ENCODE measurements at places on chromosomes 1 and 21.

DNA sequence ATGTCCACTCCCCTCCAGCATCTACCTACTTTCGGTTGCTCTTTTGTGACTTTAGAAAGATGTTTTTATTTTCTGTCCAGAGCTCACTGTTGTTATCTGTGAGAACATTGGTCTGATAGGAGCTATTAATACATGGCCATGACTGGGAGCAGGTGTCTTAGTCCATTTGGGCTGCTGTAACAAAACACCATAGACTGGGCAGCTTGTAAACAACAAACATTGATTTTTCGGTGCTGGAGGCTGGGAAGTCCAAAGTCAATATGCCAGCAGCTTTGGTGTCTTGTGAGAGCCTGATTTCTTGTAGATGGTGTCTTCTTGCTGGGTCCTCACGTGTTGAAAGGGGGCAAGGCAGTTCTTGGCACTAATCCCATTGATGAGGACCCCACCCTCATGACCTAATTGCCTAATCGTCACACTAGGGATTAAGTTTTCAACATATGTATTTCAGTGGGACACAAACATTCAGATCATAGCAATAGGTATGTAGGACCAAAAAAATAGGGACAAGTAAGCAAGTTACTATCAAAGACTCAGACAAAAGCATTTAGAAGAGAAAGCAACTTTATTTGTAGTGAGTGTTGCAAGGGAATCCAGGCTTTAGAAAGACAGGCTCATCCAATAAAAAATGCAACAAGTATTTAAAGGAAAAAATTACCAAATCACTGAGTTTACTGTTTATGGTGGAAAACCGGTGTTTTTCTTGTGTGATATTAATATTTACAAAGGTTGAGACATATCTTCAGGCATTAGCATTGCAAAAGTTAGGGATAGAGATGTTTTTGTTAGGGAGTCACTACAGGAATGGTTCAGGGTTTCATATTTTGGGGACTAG, 55.2 kb upstream of the WDR26 start:
- no peak for DNase-seq

GRCh38 chr1:45552331-45552730, 1.7 kb downstream of the AKR1A1 start:
- DNase-seq, result no peak

- DNase-seq, result peak; percentile 20
These were observed 61.3 kb downstream of the NDUFS5 start for GRCh38 chr1:39087435-39087834.

DNA sequence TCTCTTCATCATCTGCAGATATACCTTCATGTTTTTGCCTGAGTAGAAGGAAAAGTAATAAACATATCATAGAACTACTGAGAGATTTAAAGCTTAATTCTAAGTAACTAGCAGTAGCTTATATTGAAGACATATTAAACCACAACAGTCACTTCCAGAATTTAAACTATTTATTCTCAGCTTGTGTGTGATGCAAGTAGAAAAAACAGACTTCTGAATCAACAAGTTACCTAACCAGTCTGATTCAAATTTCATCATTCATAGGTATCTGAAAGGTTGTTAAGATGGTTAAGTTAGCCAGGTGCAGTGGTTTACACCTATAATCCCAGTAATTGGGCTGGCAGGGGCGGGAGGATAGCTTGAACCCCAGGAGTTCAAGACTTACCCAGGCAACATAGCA, 41.9 kb downstream of the SPAG17 start:
- no peak for DNase-seq

GRCh38 chr1:67062412-67062811, 8.5 kb upstream of the SLC35D1 start:
- DNase-seq, result no peak

- DNase-seq, result no peak
These were observed 9.3 kb downstream of the PADI3 start for GRCh38 chr1:17258116-17258757.

DNA sequence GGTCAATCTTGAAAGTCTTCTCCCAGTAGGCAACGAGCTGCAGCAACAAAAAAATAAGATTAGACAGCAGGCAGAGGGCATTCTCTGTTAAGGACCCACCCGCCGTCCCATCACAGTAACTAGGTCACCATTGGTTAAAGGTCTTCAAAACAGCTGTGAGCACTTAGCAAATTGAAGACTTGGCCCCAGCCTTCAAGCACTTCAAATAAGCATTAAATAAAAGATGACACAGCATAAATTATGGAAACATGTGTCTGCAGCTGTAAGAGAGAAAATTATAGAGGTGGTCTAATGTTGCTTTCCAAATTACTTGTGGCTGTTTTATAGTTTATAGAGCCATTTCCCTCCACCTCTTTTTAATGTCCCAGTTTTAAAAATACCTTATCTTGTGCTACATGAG, 61.2 kb downstream of the VANGL1 start:
- no peak for DNase-seq

GRCh38 chr1:103267893-103268292, 159.6 kb upstream of the COL11A1 start:
- no peak for DNase-seq

DNA sequence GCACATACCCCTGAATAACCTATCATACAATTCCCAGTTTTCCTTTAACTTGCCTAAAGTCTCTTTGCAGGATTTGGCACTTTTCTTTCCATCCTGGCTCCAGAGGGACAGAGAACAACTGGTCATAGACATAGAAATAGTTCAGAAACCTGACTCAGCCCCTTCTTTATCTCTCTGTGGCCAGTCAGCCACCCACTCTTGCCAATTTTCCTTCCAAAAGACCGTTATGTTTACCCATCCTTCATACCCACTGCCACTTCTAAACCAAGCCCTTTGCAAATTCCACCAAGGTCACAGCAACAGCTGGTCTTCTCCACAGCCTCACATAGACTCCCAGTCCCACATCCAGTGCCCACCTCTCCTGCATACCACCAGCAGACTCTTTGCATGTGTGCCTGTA, 127.2 kb upstream of the FGGY start:
- no peak for DNase-seq

DNA sequence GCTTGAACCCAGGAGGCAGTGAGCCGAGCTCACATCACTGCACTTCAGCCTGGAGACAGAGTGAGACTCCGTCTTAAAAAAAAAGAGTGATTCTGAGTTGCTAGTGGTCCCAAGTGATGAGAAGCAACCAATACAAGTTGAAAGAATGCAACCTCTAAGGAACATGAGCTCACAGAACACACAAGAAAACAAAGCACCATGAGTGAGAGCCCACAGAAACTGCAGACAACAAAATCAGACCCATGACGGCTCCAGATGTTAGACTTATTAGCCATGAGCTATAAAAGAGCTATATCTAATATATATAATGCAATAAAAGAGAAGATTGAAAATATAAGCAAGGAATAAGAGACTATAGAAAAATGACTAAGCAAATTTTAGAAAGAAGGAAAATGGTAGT, 50.0 kb downstream of the MATN1 start:
- no peak for DNase-seq

DNA sequence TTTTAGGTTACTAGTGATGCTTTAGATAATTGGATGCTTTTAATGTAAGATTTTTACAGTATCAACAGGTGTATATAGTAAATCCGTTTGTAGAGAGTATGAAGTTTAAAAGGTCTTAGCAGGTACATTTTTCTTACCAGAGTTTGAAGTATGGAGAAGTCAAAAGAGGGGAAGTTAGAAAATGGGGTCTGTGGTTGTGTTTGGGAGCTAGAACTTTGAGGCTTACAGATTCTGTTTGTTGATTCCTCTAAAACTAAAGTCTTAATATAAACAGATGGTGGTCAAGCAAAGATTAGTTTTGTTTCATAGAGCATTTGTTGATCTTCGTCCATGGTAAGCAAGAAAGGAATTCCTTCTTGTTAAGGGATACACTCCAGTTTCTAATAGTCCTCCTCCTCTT, 35.8 kb downstream of the CDC42 start:
- DNase-seq, result no peak
